ENCODE measurements at places on chromosomes 12 and 14.
A peak's percentile ranks its signal among the peaks of the same experiment; 100 is the strongest.

DNA sequence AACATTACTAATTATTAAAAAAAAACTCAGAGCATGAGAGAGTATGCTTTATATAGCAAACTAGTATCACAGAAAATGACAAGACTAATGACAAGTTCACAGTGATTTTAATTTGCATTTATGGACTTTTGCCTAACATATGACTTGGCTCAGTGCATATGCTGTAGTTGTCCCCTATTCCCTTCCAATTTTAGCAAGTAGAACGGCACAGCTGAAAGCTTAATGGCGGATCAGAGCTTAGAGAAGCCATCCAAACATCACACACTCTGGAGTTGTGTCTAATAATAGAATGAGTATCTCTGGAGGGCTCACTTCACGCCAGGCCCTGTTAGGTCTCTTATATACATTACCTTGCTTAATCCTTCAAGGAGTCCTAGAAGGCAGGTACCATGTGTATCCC lies 13.3 kb downstream of the CNIH1 start:
- DNase-seq: no peak

DNA sequence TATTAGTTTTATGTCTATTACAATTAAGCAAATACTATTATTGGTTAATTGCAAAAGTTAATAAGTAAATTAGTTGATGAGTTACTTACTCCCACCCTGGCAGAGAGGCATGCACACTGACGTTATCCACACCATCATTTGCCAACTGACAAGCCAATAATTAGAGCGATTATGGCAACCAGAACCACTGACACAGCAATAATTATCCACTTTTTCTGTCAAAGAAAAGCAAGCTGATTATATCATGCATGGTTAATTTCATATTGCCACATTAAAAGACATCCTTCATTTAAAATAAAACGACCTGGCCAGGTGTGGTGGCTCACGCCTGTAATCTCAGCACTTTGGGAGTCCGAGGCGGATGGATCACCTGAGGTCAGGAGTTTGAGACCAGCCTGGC lies 43.1 kb downstream of the STX2 start:
- DNase-seq: no peak

DNA sequence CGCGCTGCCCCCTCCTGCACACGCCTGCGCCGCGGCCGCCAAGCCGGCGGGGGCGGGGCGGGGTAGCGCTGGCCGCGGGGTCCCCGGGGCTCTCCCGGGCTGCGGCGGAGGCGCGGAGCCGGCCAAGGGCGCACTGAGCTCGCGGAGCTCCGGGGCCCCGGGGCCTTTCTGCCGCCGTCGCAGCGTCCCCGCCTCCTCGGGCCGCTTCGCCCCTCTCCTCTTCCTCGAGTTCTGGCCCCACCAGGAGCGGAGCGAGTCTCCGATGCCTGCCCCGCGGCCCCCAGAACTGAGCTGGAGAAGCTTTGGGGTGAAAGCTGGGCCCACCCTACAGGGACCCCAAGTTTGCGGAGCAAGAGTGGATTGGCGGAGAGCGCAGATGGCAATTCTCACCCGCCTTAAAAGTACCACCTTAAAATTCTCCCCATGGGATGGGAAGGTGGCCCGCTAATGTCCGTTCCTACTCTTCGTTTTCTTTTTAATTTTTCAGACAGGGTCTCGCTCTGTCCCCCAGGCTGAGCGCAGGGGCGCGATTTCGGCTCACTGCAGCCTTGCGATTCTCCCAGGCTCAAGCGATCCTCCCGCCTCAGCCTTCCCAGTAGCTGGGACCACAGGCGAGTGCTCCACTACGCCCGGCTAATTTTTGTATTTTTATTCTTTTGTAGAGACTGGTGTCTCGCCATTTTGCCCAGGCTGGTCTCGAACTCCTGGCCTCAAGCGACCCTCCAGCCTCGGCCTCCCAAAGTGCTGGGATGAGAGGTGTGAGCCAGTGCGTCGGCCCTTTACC lies 129.6 kb downstream of the NDUFA12 start:
- no peak for DNase-seq

DNA sequence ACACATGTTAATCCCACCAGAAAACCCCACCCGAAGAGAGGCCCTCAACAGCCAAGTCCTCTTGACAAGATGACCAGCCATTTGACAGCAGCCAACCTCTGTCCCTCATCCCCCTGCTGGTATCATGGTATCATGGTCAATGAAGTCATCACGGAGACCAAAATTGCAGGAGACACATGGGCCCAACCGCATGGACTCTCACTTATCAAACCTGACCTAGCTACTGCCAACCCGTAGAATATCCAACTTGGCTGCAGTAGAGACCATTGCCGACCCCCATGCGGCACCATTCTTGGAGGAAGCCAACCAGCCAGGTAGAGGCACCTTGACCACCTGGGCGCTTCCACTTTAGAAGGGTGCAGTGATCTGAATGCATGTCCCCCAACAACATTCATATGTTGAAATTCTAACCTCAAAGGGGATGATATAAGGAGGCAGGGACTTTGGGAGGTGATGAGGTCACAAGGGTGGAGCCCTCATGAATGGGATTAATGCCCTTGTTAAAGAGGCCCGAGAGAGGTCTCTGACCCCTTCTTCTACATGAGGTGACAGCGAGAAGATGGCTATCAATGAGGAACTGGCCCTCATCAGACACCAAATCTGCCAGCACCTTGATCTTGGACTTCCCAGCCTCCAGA lies 33.3 kb downstream of the DIO3 start:
- DNase-seq: no peak

GRCh38 chr14:60348211-60348610 lies 99.2 kb downstream of the PPM1A start:
- DNase-seq: no peak

DNA sequence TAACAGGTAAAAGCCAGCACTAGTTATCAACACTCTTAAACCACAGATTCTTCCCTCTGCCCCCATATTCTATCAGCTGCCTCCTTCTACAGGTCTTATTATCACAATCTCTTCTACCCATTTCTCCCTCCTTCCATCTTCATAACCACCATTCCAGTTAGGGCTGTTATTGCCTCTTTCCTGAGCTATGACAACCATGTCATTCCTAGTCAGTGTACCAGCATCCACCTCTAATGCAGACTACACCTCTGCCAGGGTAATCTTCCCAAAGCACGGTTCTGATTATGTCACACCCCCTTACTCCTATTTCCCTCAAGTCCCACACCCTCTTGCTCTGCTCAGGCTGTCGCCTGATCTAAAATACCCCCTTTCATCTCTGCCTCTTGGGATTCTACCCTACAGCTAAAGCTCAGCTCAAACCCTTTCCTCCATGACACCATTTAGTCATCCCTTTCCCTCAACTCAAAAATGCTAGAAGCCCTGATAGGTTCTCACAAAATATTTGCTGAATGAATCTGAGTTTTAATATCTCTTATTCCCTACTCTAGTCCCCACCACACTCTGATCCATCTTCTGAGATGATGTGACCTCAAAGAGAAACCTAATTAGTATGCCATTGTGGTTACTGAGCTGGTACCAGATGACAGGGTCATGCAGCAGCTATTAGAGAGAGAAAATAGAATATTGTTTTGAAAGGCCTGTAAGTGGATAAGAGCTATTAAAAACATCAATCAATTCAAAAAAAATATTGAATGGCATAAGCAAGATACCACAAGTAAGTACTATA lies 11.7 kb downstream of the RACGAP1 start:
- DNase-seq: no peak

GRCh38 chr14:37865719-37866549 lies 270.5 kb downstream of the TTC6 start:
- DNase-seq: no peak

DNA sequence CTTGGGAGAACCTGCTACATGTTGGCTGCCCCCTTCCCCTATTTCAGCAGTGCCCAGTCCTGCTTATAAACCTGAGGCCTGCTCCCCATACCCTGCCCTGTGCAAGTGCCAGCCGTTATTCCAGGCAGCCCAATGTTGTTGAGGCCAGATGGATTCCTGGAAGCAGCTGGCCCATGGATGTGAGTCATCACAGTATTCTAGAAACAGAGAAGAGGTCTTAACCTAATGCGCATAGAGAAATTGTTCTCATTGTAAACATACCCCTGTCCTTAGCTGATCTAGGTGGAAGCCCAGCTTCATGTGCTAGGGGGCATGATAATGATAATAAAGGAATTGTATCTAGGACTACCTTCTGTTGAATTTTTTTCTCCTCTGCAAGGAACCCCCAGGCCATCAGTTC lies 69.7 kb downstream of the TSPAN11 start:
- DNase-seq: no peak

DNA sequence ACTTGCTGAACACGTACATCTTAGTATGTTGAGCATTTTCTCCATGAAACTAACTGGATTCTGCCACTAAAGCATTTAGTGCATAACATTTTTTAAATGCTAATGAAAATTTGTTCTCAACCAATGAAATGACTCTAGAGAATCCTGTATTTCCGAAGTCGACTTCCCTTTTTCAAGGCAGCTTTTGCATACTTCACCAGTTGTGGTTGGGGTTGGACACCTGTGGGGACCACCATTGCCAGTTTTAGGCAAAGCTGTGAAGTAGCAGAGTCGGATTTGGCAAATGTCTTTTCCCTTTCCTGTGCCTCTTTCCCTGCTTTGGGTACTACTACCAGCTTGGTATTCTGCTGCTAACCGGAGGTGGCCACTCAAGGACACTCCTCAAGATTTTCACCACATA lies 349.2 kb downstream of the BCAT1 start:
- no peak for DNase-seq

- DNase-seq: no peak
Measured at GRCh38 chr14:24196071-24197055, 1.1 kb upstream of the TM9SF1 start.

- DNase-seq: no peak
Measured at GRCh38 chr12:90899456-90900182, 55.4 kb downstream of the CCER1 start.

- no peak for DNase-seq
Measured at GRCh38 chr14:42523666-42524065, 917.0 kb downstream of the LRFN5 start.

DNA sequence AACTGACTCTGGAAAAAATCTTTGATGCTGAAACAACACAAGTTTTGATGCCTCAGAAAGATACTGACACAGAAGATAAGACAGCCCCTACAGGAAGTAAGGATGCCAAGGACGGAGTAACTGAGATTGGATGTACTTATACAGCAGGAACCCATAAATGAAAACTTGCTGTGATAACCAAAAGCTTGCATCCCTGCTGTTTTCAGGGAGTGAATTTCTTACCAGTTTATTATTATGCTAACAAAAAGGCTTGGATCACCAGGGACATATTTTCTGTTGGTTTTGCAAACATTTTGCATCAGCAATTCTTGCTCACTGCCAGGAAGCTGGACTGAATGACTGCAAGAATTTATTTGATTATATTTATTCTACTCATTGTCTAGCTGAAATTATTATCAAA lies 197.7 kb downstream of the NAV3 start:
- no peak for DNase-seq

DNA sequence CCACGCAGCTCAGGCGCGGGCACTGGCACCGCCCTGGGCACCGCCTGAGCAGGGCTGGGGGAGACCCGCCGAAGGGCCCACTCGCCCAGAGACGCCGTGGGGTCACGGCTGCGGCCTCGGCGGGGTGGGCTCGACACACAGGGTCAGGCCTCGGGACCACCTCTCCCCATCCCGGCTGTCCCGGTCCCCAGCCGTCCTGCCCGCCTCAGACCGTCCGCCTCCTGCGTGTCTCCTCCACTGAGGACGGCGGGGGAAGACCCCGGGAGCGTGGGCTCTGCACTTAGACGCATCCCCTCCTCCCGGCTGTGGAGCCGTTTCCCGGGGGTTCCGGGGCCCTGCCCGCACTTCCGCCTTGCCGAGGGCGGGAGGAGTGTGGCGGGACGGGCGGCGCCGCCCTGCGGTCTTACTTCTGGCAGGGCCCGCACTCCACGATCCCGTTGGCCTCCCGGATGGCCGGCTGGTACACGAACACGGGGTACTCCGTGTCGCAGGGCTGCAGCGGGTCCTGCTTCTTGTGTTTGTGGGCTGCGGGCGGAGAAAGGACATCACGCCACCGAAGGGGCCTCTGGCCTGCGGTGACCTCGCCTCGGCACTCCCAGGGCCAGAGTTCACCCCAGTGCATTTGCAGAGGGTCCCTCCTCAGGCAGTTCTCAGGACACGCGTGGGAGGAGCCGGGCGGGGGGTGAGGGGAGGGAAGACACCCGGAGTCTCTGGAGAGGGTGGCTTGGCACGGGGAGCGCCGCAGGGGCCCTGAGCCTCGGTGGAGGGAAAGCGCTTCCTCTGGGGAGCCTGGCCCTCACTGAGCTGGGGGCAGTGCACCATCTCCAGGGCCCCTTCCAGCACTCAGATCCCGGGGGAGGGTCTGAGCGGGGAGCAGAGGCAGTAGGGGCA lies 23.1 kb upstream of the LRTM2 start:
- peak; percentile 78 for DNase-seq

GRCh38 chr14:69240527-69241173 lies 19.3 kb upstream of the GALNT16 start:
- no peak for DNase-seq

GRCh38 chr12:93502802-93503623 lies 35.7 kb downstream of the MRPL42 start:
- peak; percentile 9 for DNase-seq

- DNase-seq: no peak
Measured at GRCh38 chr12:51818566-51819300, 29.8 kb downstream of the FIGNL2 start.

GRCh38 chr14:95431199-95432143 lies 85.0 kb downstream of the SYNE3 start:
- no peak for DNase-seq

DNA sequence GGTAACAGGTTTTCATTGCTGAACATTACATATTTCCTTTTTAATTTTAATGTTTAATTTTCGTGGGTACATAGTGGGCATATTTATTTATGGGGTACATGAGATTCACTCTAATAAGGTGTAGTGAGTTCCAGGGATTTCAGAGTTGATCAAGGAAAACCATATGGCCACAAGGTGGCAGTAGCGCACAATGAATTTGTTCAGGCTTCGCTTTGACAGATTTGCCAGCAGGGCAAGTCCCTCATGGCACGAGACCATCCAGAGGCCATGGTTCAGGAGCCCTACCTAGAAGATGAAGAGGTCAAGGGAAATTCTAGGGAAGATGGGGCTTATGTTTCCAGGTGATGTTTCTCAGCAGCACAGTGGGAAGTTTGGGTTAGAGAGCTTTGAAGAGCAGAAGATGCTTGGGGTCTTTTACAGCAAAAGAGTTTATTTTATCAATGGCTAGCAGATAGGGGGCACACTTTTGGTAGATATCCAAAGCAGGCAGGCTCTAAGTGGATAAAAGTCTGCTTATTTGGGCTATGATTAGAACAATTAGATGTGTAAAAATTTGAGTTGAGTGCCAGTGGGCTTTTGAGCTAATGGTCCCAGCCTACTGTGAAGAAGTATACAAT lies 1004.4 kb downstream of the AACS start:
- DNase-seq: peak; percentile 46
